ENCODE measurements at places on chromosomes 5 and 9.

GRCh38 chr5:60672693-60673264 lies 27.2 kb downstream of the DEPDC1B start:
- DNase-seq = no peak

- DNase-seq = no peak
These were observed 65.3 kb upstream of the PPP1R26 start for GRCh38 chr9:135414293-135414692.

DNA sequence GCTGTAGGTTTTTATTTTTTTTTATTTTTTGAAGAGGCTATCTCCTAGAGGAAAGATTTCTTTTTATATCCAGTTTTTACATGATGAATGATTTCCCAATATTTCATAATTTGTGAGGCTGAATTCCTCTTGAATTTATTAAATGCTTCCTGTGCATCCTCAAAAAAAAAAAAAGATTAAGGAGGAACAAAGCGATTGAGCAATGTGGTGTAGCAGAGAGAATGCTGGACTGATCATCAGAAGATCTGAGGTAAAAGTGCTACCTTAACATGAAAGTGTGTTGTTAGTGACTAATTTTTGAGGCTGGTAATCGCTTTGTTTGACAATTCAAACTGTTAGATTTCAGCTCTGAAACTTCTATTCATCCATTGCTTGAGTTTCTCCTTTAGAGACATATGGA lies 125.1 kb downstream of the ESM1 start:
- DNase-seq = no peak

- no peak for DNase-seq
These were observed 72.2 kb upstream of the BARHL1 start for GRCh38 chr9:132509928-132510874.

DNA sequence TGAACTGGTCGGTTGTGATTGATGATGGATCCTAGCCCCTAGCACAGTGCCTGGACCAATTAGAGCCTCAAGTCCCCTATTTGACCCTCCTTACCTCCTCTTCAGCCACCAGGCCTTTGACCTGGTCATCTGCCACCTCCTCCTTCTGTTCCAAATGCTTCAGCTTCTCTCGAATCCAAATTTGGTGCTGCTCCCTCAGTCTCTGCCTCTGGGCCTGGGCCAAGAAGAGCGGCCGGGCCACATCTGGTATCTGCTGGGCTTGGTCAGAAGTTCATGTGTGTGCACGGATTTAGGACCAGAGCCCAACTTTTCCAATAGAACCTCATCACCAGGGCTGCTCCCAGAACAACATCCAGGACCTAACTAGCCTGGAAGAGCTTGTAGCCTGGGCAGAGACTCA lies 6.5 kb downstream of the SLC35A4 start:
- DNase-seq = no peak

DNA sequence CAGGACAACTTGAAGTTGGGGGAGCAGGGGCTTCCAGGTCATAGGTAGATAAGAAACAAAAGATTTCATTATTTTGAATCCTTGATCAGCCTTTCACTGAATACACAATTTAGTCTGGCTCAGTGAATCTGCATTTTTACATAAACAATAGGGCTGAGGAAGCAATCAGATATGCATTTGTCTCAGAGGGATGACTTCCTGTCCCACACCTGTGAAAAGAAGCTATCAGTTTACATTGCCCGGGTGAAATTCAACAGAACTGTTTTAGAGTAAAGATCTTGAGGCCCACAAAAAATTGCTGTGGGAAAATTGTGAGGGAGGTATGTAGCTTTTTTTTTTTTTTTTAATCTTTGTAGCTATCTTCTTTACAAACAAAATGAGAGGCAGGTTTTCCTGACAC lies 38.3 kb downstream of the DNAJB5 start:
- no peak for DNase-seq

DNA sequence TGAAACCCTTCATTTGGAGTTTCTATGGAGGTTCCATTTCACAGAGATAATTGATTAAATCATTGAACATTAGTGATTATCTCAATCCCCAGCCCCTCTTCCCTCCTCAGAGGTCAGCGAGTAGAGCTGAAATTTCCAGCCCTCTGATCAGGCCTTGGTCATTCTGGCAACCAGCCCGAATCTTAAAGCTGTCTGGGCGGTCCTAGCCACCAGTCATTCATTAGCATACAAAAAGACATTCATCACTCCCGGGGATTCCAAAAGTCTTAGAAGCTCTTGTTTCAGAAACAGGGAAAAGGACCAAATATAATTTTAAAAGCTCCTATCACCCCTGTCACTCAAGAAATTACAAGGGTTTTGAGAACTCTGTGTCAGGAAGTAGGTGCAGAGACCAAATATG lies 41.3 kb downstream of the ZNF474 start:
- no peak for DNase-seq

- DNase-seq = no peak
These were observed 202.0 kb downstream of the AUH start for GRCh38 chr9:91159664-91160121.

- no peak for DNase-seq
These were observed 56.7 kb upstream of the TAF11L2 start for GRCh38 chr5:17441351-17441750.

GRCh38 chr9:137222190-137223077 lies at the start of gene RNF208:
Gene RNF208, minus strand, starts transcription at chr9:137222240. Its CDS starts 1,028 bp downstream, at chr9:137221212.
- no peak for DNase-seq

GRCh38 chr5:75574791-75575190 lies 36.5 kb upstream of the ANKDD1B start:
- DNase-seq = no peak

DNA sequence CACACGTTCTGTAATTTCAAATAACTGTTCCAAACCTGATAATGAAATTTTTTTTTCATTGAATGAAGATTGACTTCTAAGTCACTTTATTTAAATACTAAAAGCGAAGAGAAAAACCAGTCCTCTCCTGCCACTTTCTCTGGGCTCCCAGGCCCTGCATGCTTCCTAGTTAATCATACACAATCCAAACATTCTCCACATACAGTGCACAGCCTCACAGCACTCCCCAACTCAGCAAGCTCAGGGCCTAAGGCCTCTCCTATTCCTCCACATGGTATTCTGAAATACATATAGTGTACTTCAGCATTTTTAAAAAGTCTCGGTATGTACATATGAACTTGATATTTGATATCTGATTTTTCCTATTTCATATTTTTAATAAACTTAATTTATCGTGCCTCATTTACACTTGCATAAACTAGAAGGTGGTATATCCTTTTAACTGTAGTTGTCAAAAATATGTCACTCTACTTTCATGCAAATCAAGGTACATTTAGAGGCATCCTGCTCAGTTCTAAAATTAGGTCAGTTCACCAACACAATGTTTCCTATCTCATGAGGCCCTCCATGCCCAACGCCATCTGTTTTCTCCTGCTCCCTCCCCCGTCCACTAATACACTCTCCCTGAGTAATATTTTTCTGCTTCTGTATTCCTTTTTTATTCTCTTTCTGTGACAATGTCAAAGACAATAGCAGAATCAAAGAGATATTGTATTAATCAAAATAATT lies 206.7 kb downstream of the ARRDC3 start:
- no peak for DNase-seq

DNA sequence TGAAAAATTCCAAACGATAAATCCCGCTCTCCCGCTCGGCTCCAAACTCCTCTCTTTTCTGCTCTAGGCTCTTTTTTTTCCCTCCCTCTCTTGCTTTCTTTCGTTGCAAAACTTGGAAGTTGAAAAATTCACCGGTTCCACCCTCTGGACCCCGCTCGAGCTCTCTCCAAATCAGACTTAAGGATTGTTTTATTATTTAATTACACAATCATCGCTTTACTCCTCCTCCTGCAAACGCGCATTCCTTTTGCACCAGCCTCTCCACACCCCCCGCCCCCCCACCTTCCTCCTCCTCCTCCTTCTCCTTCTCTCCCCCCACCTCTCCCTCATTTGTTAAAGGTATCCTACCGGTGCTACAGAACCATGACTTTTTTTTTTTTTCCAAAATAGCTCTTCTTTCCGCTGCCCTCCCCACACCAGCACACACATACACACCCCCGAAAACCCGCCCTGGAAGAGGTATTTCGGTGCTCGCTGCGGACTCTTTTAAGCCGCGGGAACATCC lies 535 bp upstream of the NFIB start:
- DNase-seq = no peak

DNA sequence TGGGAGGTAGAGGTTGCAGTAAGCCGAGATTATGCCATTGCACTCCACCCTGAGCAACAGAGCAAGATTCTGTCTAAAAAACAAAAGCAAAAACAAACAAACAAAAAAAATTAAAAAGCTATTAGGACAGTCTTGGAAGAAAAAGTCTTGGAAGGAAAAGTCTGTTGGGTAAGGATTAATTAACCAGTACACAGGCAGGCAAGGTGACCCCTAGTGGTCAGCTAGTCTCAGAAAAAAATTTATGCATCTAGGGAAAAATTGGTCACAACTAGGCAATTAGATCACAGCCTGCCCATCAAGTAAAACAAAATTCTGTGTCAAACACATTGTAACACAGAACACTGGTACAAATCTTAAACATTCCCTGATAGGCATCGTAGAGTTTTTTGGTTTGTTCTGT lies 6.7 kb upstream of the ANKRD18B start:
- DNase-seq = no peak

- peak; percentile 32 for DNase-seq
These were observed 57.4 kb upstream of the PRSS3 start for GRCh38 chr9:33737811-33738606.

GRCh38 chr5:57113481-57113880 lies 60.4 kb upstream of the GPBP1 start:
- no peak for DNase-seq

GRCh38 chr5:102792705-102793104 lies 37.6 kb downstream of the PAM start:
- no peak for DNase-seq

GRCh38 chr5:73412597-73412988 lies 36.0 kb downstream of the FOXD1 start:
- no peak for DNase-seq

- no peak for DNase-seq
These were observed 13.4 kb downstream of the MAST4 start for GRCh38 chr5:66609615-66610014.

DNA sequence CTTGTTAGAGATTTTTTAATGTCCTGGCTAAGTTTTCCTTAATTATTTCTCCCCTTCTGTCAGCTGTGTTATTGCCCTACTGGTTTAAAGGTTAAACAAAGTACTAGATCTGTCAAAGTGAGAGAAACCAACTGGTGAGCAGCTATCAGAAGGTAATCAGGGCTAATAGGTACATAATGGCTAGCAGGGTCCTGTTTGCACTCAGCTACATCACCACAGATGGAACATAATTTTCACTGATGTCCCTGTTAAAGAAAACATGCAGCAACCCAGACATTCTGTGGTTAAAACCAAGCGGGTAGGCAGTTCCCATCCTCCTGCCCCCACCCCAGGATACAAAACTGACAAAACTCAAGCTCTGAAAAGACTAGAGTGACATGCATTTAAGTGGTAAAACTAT lies 473.9 kb downstream of the NR2F1-AS1 start:
- DNase-seq = no peak

DNA sequence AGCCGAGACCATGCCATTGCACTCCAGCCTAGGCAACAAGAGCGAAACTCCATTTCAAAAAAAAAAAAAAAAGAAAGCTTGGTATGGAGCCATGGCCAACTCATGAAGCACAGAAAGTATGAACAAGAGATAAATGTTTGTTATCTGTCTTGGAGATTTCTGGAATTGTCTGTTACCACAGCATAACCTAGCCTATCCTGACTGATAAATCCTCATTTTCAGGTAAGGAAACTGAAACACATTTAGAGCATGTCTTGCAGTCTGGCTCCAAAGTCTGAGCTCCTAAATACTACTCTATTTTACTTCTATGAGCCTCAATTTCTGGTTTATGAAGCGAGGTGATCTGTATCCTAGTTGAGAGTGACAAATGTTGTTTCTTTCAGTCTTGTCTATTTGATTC lies 68.3 kb upstream of the SLC44A1 start:
- no peak for DNase-seq

DNA sequence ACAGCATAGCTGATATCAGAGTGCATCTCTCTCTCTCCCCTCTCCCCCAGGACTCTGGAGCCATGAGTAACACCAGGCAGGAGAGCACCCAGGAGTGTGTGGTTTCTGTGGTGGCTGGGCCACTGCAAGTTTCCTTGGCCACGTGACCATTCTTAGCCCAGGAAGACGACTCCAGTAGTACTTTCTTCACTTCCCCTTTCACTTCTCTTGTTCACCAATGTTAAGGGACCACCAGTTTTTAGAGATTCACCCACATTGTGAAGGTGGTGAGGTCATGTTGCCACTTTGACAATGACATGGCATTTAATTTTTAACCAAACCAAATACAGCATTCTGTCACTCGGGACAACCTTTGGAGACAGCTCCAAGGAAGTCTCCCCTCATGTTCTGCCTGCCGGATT lies 17.9 kb upstream of the DAPK1 start:
- no peak for DNase-seq

DNA sequence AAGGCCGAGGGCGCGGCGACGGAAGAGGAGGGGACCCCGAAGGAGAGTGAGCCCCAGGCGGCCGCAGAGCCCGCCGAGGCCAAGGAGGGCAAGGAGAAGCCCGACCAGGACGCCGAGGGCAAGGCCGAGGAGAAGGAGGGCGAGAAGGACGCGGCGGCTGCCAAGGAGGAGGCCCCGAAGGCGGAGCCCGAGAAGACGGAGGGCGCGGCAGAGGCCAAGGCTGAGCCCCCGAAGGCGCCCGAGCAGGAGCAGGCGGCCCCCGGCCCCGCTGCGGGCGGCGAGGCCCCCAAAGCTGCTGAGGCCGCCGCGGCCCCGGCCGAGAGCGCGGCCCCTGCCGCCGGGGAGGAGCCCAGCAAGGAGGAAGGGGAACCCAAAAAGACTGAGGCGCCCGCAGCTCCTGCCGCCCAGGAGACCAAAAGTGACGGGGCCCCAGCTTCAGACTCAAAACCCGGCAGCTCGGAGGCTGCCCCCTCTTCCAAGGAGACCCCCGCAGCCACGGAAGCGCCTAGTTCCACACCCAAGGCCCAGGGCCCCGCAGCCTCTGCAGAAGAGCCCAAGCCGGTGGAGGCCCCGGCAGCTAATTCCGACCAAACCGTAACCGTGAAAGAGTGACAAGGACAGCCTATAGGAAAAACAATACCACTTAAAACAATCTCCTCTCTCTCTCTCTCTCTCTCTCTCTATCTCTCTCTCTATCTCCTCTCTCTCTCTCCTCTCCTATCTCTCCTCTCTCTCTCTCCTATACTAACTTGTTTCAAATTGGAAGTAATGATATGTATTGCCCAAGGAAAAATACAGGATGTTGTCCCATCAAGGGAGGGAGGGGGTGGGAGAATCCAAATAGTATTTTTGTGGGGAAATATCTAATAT lies 58.1 kb downstream of the BASP1 start:
- DNase-seq = no peak

DNA sequence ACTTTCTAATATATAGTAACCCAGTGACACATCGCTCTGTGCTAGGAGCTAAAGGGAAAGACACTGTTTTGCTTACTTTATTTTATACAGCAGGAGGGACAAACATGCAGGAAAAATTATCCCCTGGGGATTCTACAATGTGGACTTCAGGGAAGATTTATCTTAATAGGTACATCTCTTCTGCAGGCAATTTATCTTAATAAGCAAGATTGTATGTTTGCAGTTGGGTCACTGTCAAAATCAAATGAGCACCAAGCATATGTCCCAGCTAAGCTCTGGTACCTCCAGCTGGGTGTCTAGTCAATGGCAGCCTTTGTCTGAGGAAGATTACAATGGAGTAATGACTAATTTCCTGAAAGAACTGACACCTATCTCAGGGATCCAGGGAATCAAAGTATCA lies 309.9 kb upstream of the PANK3 start:
- DNase-seq = no peak
